T-helper 17 cell (primary cell): ENCODE measurements at places on chromosomes 2 and 18.

GRCh38 chr2:54295911-54296310 is 39.9 kb upstream of the TSPYL6 start:
- no peak for DNase-seq

- no peak for DNase-seq
These were observed 78.1 kb downstream of the CIB4 start for GRCh38 chr2:26562811-26563645.

DNA sequence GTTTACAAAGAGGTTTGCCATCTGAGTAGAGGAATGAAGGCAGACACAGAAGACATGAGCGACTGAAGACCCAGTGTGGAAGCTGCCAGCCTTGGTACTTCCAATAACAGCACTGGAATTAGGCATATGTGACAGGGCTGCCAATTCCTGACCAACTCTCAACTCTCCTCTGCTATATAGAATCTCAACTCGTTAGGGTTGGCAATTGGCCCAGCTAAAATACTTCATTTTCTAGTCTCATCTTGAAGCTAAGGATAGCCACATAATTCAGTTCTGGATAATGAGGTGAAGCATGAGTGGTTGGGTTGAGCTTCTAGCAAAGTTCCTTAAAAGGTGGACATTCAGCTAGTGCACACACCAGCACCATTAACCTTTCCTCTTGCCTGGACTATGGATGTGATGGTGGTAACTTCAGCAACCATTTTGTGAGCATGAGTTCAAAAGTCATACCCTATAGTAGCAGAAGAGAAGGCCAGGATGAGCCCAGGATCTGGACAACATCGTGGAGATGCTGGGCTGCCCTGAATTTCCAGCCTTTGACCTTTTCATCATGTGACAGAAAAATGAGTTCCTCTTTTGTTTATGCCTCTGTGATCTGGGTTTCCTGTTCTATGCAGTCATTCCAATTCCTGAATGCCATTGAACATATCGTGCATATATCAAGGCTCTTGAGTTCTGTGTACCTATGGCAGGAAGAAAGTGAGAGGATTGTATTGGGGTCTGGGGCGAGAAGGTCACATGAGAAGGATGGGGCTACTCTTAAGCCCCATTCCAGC is 68.1 kb upstream of the HAAO start:
- DNase-seq, result no peak

GRCh38 chr18:36798738-36799473 is 29.9 kb downstream of the TPGS2 start:
- no peak for DNase-seq
